HS-5 (cell line): ENCODE measurements at places on chromosomes 4 and X.
A peak's percentile ranks its signal among the peaks of the same experiment; 100 is the strongest.

DNA sequence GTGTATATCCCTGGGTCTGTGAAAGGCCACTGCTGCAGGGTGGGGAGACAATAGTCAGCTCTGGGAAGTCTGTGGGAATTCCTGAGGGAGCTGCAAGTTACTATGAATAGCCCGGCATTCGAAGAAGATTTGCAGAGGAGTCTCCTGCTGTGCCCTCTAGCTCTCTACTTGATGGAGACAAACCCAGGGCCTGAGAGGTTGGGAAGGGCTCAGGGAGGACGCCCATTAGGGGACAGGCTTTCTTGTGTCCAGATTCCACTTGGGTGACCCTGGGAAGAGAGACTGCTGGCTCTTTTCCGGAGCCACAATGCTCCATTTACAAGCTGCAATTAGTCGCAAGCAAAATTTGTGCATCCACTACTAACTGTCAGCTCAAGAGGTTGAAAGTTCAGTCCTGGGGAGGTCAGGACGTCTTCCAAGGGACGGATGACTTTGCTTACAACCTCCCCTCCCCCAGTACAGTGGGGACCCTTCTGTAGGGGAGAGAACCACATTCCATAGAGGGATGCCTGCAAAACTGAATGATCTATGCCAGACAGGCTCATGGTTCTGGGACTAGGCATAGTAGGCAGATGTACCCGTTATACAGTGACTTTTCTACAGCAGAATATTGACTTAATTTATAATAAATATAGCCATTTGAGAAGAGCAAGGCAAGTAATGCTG is 48.2 kb upstream of the PHOX2B start:
- DNase-seq = no peak

DNA sequence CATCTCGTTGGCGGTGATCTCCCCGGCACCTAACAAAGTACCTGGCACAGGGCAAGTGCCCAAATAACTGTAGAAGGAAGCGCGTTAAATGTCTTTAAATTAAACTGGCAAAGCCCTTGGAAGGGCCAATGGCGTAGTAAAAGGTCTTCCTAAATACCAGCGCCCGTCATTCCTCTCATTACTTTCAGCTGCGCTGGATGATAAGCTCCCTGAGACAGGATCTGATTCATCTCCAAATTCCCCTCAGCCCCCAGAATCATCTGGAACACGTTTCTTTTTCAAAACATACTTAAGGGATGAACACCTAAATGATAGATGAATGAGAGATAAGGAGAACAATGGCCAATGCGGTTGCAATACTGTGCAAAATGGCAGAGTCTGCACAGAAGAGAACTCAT is 95.1 kb downstream of the AFAP1 start:
- peak; percentile 97 for DNase-seq

DNA sequence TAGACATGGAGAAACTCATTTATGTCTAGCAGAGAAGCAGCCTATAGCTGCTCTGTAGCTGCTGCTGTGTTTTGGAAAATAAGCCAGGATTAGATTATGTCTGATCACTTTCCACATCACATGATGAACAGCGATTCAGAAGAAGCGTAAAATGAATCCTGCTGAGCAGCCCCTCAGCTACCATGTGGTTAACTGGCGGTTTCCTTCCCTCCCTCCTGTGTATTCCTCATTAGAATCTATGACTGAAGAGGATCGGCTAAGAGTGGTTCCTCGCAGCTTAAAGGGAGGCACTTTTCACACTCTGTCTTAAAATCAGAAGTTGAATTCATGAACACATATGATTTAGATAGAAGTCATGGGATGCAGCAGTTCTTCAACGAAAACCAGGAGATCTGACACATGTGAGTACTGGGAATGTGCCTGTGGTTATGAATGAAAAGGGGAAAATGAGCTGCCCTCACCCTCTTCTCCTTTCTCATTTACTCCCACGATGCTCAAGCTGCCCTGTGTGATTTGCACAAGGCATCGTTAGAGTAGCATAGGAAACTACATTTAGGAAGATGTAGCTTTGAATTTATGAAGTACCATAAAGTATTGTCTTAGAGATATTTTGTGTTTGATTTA is at the start of gene PPEF1:
Gene PPEF1 (plus strand): TSS at position 220 of the 624 bp plus-strand sequence. CDS start 136 bp downstream, at position 356.
- DNase-seq = no peak

GRCh38 chr4:41024556-41025491 is 189.5 kb downstream of the APBB2 start:
- no peak for DNase-seq

DNA sequence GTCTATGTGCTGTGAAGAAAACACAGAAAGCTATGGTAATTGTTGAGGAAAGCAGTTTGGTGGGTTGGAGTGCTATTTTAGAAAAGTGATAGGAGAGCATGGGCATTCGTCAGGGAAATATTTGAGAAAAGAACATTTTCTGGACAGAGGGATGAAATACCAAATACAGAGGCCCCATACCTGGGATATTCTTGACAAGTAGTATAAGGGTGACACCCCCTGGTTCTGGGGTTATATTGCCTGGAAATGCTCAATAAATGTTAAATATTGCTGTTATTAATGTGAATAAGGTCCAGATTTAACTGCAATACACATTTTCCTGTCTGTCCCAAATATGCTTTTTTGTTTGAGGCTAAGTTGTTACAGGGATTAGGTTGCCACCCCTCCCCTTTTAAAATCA is 42.9 kb downstream of the WWC2 start:
- no peak for DNase-seq

DNA sequence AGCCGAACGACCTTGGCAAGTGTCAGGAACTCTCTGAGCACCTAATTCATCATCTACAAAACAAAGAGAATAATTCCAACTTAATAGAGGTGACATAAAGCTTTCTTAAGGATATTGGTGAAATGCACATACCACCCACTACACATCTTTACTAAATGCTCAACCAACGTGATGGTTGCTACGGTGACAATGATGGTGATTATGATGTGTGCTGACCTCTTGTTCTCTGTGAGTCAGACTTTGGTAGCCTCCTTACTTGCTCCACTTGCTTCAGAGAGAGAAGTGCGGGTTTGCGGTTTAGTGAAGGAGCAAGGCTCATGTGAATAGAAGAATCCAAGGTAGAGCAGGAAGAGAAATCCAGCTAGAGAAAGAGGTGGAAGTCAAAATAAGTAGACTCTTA is 52.8 kb upstream of the CLNK start:
- DNase-seq = no peak

DNA sequence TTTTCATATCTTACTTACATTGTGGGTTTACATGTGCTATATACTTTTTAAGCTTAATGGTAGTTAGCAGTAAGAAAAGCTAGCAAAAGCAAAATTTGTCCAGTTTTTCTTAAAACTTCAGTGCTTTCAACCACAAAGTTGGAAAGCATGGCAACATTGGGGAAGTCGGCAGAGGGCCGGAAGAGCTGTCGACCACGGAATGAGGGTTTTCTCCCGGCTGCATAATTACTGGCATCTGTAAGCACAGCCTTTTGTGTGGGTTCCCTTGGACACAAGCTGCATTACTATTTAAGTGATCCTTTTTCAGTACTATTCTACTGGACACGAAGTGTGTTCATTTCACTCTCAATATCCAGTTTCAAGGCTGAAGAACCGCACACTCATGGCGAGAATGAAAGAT is 560.4 kb downstream of the ANKRD50 start:
- no peak for DNase-seq
